HS-5 (cell line): ENCODE measurements at places on chromosomes 4 and X.
A peak's percentile ranks its signal among the peaks of the same experiment; 100 is the strongest.

- no peak for DNase-seq
Measured at GRCh38 chrX:9341291-9342201, 123.3 kb upstream of the TBL1X start.

GRCh38 chr4:2835978-2836377, 7.7 kb upstream of the ADD1 start:
- DNase-seq = no peak

DNA sequence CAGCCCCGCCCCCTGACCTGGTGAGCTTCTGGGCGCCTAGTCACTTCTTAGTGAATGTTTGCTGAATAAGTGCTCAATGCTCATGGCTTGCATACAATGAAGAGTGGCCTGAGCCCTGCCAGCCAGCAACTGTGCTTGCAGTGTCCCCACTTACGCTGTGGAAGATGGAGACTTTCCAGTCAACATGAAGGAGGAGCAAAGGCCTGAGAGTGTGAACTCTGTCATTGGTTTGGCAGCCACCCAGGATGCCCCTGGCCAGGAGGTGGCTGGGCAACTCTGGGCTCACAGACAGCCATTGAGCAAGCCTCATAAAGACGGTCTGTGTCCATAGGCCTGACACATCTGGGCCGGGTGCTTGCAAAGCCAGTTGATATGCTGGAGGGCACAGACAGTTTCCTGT, 72.1 kb upstream of the MAMLD1 start:
- DNase-seq = no peak

- no peak for DNase-seq
Measured at GRCh38 chr4:169848018-169848417, 90.3 kb upstream of the HPF1 start.

- no peak for DNase-seq
Measured at GRCh38 chr4:75629239-75629638, 1.1 kb downstream of the CDKL2 start.

DNA sequence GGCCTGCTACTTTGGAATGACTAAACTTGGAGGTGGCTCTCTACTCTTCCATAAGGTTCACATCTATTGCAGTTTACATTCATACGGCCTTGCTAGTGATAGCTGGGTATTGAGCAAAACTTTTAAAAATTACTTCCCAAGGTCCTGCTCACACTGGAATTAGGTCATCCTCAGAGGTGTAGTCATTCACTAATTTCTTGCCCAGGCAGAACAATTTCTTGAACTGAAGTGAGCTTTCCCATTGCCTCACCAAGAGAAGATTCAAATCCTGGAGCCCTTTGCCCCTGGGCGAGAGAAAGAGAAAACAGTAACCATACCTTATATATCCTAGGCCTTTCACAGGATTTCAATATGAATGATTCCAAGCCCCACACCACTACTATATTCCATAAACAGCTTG, 109.2 kb downstream of the GUCY2F start:
- no peak for DNase-seq

DNA sequence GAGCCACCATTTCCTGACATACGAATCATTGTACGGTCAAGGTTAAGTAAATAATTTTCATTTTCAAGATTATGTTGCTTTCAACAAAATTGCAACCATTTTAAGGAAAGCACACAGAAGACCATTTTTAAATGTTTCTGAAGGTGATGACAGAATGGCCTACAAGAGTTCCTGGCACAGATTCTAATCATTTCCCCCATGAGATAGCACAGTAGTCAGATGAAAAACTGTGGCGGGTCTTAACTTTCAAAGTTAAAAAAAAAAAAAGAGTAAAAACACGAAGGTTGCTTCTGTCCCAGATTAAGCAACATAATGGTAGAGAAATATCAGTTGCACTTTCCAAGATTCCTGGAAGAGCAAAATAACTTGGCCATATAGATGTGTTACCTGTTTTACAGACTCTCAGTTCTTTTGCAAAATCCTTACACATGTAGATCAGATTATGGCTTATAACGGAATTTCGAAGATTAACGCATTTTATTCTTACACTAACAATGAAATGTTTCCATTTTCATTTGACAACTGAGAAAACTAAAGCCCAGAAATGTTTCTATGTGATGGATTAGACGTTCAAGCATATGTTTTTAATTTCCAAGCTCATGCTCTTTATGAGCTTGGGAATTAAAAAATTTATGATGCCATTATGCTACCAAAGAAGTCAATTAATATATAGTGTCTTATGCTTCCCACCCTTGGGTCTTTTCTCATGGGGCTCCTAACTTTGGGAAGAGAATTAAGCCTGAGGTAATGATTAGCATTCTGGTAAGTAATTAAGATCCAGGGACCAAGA, 335.1 kb upstream of the CLNK start:
- no peak for DNase-seq

DNA sequence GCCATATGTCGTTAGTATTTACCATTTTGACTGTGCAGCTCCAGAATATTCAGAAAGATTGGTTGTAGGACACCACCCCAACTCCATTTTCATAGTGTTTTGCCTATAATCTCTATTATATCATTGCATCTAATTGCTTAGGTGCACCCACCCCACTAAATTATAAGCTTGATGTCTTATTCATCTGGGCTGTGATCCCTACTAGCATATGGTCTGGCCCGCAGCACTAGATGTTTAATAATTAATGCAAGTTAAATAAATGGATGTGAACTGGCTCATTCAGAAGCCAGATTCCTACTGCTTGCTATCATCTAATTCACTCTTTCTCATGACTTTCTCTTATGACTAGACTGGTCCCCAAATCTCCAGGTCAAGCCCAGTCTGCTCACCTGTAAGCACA, 143.5 kb downstream of the RELL1 start:
- DNase-seq = no peak

- DNase-seq = no peak
Measured at GRCh38 chrX:386239-386767, 404 bp downstream of the PPP2R3B start.

DNA sequence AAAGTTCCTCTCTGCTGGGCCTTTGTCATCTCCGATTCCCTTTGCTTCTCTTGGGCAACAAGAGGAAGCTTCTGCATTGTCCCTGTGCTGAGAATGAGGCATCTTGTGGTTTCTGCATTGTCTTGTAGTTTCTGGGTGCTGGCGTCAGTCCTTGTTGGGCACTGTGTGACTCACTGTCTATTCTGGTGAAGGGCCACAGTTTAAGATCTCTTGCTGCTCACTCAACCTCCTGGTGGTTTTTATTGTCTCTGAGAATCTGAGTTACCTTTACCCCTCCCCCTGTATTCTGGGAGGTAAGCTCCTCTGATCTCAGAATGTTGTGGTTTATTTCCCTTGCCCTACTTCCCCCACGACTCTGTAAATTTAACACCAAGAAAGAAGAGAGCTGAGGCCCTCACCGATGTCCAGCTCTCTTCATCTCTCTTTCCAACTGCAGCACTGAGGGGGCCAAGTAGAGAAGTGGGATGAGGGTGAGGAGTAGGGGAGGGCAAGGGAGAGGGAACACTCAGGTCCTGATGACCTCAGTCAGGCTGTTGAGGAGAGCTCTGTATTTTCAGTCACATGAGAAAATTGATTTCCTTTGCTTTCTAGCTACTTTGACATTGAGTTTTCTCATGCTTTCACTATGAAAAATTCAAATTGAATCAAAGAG, 441.6 kb upstream of the PITX2 start:
- peak; percentile 60 for DNase-seq

- no peak for DNase-seq
Measured at GRCh38 chr4:1644891-1645657, 39.0 kb downstream of the FAM53A start.

DNA sequence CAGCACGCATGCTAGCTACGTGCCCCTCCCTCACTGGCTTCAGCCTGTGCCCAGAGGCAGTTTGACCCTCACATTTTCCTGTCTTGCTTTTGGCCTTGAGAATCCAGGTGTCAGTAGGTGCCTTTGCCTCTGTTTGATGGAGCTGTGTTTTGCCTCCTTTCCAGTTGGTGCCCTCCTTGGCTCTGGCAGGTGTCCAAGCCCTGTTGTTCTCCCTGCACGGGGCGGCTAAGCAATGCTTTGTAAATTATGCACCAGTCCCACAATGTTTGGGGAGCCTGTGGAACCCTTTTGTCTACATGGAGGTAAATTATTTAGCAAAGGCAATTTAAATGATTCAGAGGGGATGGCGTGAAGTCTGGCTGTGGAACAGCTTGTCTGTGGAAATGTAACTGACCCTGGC, 202.9 kb upstream of the BOD1L1 start:
- no peak for DNase-seq

DNA sequence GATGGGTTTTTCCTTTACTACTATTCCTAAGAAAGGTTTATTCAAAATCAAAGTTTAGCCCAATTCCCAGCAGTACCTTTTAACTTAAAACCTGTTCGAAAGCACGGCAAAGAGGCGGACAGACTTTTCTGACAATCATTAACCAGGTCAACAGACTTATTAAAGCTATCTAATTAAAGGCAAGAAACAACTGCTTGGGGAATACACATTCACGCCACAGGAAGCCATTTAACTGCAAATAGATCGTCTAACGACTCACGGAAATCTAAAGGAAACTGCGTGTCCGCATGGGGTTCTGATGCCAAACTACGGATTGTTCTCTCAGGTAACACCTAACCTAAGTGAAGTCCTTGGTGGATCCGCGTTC, 663 bp upstream of the USP53 start:
- no peak for DNase-seq

GRCh38 chr4:172750910-172751309, 417.7 kb upstream of the GALNT7 start:
- DNase-seq = no peak

- DNase-seq = no peak
Measured at GRCh38 chr4:99816545-99817308, at the start of gene DAPP1. Gene DAPP1, plus strand, starts transcription at chr4:99816827. Its CDS starts 87 bp downstream, at chr4:99816914.

GRCh38 chr4:79431839-79432238, 23.8 kb upstream of the GK2 start:
- DNase-seq = no peak

DNA sequence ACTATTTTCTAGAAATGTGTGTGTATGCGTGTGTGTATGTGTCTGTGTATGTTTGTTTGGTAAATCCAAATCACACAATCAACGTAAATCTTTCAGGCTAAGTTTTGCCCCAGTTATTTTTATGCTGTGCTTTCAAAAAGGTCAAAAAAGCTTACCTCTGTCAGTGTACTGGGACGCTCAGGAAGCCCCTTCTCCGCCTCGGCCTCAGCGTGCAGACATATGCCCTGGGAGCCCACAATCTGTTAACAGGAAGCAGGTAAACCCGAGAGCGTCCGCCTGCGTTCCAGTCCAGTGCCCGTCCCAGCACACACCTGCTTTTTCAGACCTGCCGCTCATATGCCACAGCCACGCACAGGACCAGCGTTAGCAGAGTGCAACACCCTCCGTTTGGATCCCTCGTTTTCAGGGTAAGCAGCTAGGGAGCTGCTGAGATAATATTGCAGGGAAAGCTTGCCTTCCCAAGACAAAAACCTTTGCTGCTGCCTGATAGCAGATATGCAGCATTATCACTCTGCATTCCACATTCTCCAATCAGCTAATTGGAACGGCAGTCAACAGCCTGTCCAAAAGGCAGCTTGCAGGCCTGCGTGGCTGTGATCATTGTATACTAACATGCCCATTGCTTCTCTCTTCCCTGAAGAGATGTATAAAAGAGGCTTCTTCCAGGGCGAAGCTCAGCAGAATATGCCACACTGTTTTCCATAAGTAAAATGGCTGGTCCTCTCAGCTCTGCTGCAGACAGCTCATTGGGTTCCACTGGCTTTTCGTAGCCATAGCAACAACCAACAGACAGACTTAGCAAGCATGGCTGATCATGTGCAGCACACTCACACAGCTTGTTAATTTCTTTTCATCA, at the start of gene SORBS2:
Gene SORBS2, minus strand, starts transcription at position 686 of the 856 bp plus-strand sequence. CDS start 121,623 bp downstream, outside the sequence.
- no peak for DNase-seq

DNA sequence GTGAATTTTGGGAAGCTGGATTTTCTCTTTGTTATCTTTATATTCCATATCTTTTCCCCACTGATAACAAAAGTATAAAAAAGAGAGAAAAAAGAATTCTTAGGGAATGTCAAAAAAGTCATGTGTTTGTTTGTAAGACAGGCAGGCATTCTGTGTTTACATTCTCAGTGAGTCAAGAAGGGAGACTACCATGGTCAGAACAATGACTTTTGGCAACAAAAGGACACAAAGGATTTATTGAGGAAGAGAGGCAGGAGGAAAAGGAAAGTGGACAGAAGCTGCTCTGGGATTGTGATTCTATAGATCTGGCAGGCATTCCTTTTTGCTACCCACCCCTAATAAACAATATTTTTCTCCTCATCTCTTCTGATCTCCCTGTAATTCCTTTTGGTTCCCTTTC, 5.9 kb upstream of the ANK2 start:
- no peak for DNase-seq

- peak; percentile 48 for DNase-seq
Measured at GRCh38 chr4:20687864-20688263, 12.4 kb upstream of the PACRGL start.

- no peak for DNase-seq
Measured at GRCh38 chrX:133306316-133306715, 88.2 kb upstream of the TFDP3 start.
